Right hindlimb (tissue), 1 donor: ENCODE measurements at places on chromosomes 4 and X.

DNA sequence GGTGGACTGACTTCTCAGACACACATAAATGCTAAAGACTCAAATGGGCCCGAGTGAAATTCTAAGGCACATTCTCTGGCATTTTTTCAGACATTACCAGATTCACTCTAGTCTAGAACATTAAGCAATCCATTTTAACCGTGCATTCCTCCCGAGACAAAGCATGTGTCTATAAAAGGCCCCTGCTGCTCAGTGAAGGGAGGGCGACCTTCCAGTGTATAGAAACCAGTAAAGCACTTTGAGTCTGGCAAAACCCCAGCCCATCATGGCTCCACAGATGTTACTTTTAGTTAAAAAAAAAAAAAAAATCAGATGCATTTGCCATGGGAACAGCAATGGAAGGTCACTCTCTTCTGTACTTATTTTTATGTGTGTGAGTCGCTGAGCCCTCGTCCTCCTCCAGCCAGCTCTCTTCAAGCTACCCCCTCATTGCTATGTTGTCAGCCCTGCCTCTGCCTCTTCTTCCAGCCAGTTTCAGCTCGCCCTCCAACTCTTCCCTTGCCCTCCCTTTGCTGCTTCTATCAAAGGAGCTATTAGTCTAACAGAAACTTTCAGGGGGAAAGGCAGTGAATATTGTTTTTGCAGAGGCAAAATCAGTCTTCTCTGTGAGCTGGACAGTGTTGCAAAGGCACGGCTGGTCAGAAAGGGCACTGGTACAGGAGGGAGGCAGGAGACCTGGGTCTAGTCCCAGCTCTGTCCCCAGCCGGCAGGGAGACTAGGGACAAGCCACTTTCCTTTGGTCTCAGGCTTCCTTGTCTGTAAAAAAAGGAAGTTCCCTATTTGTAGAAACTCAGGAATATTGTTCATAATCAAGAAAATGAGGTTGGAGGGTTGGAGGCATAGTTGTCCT, 644.2 kb downstream of the ZNF674 start:
- DNase-seq, result no peak

DNA sequence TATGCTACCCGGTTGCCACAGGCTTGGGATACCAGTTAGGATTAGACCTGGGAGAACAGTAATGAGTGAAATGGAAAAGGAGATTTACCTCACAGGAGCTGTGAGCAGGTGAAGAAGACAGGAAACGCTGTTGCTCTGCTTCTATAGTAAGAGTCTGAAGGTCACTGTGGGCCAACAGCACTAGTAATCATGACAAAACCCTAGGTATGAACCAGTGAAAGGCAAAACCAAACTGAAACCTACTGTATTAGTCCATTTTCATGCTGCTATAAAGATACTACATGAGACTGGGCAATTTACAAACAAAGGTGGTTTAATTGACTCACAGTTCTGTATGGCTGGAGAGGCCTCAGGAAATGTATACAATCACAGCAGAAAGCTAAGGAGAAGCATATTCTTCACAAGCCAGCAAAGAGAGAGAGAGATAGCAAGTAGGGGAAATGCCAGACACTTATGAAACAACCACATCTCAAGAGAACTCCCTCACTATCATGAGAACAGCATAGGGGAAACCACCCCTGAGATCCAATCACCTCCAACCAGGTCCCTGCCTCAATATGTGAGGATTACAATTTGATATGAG, 736.7 kb upstream of the INTU start:
- DNase-seq, result no peak

GRCh38 chr4:185100423-185100822, 42.6 kb upstream of the SLC25A4 start:
- DNase-seq, result no peak

DNA sequence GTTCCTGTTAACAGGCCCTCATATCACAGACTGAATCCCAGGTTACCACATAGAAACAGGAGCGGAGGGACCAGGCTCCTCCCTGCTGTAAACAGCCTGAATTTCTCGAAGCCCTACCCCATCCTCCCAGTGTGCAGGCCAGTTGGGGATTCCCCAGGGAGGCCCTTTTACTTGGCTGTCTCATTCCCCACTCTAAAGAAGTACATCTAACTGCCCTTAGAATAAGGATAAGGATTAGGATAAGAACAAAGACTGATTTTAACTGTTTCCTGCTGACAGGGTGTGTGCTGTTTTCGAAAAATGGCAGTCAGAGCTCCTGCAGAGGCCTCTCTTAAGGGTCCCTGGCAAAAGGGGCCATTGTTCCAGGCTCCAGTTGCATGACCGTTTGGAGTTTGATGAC, 133.7 kb downstream of the PAPSS1 start:
- DNase-seq, result no peak

GRCh38 chr4:8268211-8268610, 1.3 kb upstream of the HTRA3 start:
- DNase-seq, result no peak

GRCh38 chr4:84110040-84110439, 389.1 kb downstream of the NKX6-1 start:
- DNase-seq, result no peak

DNA sequence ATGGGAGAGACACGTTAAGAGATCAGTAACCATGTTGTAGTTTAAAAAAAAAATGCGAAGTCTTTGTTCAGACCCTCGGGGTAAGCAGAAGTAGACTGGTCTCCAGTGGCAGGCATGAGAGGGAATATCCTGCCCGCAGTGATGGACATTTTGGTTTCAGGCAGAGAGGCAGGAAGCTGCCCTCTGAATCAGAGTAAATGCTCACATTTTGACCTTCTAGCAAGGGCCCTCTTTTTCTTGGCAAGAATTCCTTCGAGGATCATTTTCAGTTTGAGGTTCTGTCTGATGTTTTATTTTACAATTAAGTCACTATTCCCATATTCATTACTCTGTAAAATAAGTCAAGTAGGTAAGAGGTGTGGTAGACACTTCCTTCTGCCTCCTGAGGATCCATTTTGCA, 28.4 kb downstream of the SORBS2 start:
- DNase-seq, result no peak

DNA sequence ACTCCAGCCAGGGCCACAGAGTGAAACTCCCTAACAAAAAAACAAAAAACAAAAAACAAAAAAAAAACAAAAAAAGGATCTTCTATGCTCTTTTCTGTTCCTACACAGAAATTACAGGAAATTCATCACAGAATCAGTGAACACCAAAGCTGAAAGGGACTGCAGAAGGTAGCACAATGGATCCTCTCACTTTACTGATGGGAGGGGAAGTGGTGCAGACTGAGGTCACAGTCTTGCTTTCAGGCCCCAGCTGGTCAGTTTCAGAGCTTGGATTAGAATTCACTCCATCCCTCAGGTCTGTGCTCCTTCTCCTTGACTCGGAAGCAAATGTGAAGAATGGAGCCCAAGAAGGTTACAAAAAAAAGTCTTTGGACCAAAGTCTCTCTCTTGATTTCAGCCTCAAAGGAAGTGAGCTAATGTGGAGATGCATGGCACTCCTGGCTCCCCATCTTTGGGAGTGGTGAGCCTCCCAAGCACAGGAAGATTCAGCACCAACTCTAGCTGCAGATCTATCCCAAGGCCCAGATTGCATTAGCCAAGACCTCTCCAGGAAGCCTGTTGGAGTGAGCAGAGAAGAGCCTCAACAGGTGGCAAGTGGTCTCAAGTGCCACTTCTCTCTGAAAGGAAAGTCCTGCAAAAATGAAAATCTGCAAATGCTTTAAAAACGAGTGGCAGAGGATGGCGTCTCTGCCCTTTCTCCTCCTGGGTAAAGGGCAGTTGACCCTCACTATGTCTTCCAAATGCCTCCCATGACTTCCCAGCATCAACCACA, 176.0 kb downstream of the MAML3 start:
- DNase-seq, result no peak

- DNase-seq, result no peak
Measured at GRCh38 chr4:145626623-145626982, 7.4 kb downstream of the MMAA start.
